ENCODE measurements at places on chromosomes 1 and 21.

DNA sequence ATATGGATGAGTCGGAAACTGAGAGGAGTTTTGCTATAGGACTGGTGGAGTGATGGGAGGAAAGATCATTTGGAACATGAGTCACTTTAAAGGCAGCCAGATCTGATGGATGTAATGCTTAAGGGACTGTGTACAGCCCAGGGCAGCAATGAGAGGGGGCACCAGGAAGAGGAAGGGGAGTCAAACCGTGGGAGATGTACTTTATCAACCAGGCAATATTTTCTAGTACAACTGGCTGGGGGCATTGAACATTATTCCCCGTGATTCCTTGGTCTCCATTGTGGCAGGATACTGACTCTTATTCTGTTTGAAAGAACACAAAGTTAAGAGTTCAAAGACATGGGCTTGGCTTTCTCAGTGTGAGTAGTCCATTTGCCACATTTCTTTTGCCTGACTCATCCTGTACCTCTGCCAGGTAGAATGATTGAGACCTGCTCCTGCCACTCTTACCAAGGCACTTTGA lies 268.2 kb upstream of the NR5A2 start:
- DNase-seq: no peak

- DNase-seq: no peak
Observed at GRCh38 chr1:226222686-226223085, 778 bp upstream of the MIXL1 start.

- no peak for DNase-seq
Observed at GRCh38 chr1:46400421-46400820, 6.3 kb downstream of the FAAH start.

GRCh38 chr1:156055281-156056048 lies 883 bp downstream of the LAMTOR2 start:
- DNase-seq: no peak

- DNase-seq: no peak
Observed at GRCh38 chr1:205787287-205787916, 12.1 kb upstream of the RAB29 start.

GRCh38 chr1:228527596-228527995 lies 40.4 kb downstream of the RNF187 start:
- no peak for DNase-seq

GRCh38 chr1:112337028-112337531 lies 58.9 kb upstream of the CTTNBP2NL start:
- DNase-seq: no peak

DNA sequence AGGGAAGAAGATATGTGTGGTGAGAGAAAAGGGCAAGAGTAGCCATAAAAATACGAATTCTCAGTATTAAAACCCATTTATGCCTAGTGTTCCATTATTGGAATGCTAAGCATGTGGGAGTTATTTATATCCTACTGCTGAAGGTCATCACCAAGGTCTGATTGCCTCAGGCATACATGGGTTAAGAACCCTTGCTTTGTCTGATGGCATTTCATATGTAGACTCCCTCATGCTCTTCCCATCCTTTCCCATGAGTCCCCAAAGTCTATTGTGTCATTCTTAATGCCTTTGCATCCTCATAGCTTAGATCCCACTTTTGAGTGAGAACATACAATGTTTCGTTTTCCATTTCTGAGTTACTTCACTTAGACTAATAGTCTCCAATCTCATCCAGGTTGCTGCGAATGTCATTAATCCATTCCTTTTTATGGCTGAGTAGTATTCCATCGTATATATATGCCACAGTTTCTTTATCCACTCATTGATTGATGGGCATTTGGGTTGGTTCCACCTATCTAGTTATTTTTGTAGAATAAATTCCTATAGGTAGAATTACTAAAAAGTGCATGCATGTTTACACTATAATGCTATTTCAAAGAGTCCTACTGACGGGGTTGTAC lies 172.5 kb downstream of the DYRK1A start:
- peak; percentile 92 for DNase-seq

- no peak for DNase-seq
Observed at GRCh38 chr1:157030728-157031127, 14.8 kb downstream of the ARHGEF11 start.

DNA sequence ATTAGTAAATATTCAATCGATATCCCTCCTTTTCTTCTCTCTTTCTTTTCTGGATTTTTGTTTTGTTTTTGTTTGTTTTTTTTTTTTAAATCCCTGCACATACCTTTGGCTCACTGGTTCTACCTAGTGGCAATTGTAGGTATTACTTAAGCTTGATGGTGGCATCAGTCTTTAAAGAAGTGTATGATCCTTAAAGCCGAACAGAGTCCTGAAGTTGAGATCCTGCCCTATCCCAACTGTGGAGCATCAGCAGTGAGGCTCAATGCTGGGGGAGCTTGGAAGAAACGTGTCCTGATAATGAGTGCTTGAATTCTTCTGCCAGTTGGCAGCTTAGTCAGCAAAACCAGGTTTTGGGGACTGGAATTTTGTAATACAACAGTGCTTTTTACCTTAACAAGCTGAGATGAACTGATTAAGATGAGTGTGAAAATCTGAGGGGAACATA lies 60.8 kb downstream of the FASLG start:
- peak; percentile 48 for DNase-seq

GRCh38 chr1:1291023-1291528 lies 10.8 kb downstream of the SCNN1D start:
- DNase-seq: no peak

All from foreskin melanocyte (primary cell).